ENCODE measurements at places on chromosomes 1 and 21.

DNA sequence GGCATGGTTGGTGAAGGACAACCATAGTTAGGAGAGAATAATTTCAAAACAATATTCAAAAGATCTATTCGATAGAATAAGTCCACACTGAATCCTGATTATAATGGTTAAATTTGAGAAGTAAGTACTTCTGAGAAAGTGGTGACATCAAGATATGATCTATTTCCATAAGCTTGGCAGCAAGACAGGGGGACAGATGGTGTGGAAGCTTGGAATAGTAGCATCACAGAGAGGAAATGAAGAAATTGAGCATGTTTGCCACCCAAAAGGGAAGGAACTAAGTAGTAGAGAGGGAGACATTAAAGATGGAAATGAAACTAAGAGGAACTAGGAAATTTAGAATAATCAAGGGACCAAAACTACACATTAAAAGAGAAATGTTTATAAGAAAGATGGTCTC, 94.5 kb downstream of the OLFM3 start:
- DNase-seq: no peak

DNA sequence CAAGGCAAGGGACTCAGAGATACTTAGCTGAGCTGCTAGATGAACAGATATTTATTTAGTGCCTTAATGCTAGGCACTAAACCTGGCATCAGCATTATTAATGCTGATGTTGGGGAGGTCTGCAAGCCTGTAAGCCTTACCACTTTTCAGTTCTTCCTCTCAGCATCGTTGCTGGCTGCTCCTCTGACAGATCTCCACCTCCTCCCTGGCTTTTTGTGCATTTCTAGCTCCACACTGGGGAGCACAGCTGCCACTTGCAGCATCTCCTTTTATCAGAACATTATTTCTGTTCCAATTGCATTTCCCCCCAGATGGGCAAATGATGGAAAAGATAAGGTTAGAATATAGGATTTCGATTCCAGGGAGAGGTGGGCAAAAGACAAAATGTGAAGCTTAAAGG, 34.8 kb downstream of the CACNA1E start:
- DNase-seq: no peak

DNA sequence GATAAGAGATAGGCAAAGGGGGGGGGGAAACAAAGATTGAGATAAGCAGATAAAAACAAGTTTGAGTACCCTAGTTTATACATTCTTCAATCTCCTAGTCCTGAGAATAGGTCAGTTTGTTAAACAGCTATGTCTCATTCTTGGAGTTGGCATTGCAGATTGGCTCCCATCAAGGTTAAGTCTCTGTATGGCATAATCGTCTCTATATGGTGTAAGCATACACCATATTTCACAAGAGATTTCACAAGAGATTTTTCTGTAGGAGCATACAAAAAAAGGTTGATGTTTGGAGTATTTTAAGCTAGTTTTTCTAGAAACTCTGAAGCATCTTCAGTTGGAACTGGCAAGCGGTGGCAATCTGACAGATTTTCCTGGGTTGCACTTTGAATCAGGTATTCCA, 35.8 kb downstream of the NCAM2 start:
- no peak for DNase-seq

- DNase-seq: no peak
These were observed 63.6 kb upstream of the TTLL7 start for GRCh38 chr1:84062496-84062895.

DNA sequence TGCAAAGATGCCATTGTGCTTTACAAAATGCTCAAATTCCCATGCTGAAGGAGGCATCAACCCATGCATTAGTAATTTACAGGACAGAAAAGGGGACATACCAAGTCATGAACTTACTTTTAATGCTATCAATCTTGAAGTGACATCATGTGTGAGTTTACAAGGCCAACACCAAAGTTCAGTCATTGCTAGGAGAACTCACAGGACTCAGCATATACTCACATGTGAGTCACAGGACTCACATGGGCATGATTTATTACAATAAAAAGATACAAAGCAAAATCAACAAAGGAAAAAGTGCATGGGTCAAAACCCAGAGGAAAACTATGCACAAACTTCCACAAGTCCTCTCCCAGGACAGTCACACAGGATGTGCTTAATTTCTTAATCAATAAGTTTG, 1656.0 kb downstream of the MRPL39 start:
- no peak for DNase-seq

GRCh38 chr1:38744452-38745350, 114.9 kb downstream of the RRAGC start:
- no peak for DNase-seq

- no peak for DNase-seq
These were observed 350.8 kb upstream of the PTBP2 start for GRCh38 chr1:96370757-96371156.

- peak; percentile 68 for DNase-seq
These were observed 6.1 kb downstream of the B3GALT6 start for GRCh38 chr1:1237874-1238701.

DNA sequence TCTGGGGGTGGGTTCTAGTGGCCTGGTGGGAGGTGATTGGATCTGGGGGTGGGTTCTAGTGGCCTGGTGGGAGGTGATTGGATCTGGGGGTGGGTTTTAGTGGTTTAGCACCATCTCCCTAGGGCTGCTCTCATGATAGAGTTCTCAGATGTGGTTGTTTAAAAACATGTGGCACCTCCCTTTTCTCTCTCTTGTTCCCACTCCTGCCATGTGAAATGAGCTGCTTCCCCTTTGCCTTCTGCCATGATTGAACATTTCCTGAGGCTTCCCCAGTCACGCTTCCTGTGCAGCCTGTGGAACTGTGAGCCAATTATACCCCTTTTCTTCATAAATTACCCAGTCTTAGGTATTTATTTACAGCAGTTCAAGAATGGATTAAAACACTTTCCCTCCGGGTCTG, 327.3 kb upstream of the AJAP1 start:
- no peak for DNase-seq

GRCh38 chr1:143718021-143718420, 253.8 kb downstream of the FAM72C start:
- DNase-seq: no peak

GRCh38 chr1:96581772-96582171, 139.8 kb upstream of the PTBP2 start:
- DNase-seq: no peak

- DNase-seq: no peak
These were observed 8.9 kb upstream of the FMO3 start for GRCh38 chr1:171081763-171082201.

DNA sequence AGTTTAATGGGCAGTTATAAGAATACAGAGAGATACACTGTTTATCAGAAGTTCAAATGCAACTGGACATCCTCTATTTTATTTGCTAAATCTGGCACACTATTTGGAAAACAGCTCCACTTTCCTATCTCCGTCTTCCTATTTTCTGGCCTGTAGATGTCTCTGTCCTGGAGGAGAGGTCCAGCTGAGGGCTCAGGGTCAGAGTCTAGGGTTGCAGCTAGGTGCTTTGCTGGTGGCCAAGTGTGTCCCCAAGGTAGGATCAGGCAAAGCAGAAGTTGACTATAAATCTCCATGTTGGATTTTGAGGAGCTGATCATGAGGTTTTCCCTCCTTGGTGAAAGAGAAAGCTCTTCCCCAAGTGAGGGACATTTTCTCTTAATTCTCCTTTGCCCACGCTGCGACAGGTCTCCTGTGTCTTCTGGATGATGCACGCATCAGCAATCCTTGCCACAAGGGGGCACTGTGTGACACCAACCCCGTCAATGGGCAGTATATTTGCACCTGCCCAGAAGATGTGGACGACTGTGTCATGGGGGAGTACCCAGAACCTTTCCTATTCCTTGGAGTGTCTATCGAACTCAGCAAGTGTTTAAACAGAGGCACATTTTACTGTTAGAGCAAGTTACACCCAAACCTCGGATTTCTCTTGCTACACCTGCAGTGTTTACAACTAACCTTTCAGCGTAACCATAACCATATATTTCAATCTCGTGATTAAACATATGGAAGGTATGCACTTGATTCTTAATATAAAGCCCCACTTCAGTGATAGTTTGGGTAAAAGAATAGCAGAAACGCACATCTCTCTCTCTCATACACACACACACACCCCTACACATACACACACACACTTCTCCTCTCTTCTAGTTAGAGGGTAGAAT, 10.2 kb downstream of the ADAM30 start:
- DNase-seq: no peak

DNA sequence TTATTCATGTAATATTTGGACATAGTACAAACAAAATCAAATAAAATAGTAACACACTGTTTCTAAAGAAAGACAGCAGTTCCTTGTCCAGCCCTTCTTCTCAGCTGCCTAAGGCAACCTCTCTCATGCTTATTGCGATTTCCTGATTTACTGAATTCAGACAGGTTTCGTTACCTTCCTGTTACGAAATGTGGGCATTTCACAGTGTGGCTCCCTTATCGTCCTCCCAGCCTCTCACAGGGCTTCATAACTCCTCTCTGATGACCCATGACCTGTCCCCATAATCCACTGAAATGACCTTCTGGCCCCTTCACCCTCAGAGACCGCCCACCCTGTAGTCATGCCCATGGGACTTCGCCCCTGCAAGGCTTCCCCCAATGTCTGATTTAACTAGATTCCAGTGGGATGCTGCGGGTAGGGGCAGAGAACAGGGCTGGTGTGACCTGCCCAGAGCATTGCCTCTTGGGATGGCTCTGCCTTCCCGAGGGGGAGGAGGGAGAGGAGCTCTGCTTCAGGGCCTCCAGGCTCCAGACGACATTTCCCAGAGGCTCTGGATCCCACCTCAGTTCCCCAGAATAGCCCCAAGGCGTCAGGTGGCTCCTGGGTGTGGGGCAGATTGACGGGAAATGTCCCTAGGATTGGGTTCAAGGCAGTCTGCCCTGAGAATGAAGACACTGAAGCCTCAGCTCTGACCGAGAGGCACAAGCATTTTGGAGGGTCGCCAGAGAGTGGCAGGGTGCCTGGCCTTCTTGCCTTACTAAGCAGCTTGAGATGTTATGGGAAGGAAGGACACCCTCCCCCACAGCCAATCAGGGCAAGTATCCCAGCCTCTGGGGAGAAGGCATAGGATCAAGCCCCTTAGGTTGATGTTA, 20.6 kb downstream of the PADI2 start:
- peak; percentile 46 for DNase-seq

GRCh38 chr1:183636783-183637182, 1.2 kb upstream of the ARPC5 start:
- no peak for DNase-seq

DNA sequence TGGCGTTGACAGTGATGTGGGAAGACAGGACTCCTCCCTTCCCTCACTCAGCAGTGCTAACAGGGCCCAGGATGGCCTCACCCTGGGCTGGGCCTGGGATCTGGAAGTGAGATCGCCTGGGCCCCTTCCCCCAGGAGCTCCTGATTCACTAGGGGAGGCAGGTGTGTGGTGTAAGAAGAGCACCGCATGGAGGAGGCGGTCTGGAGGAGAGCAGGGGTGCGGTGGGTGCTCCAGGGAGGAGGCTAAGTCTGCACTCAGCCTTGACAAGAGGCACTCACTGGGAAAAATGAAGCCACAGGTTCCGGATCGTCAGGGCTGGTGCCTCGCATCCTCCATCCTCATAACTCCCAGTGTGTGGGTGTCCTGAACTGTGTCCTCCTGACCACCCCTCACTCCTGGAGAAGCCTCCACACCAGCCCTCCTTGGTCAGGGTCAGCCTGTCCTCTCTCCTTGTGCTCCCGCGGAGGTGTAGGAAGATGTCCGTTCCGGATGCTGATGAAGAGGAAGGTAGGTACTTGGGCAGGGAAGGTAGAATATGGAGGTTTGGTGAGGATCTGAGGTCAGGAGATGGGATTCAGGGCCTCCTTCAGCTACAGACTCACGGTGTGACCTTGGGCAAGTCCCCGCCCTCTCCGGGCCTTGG, 142.1 kb upstream of the WNT4 start:
- DNase-seq: peak; percentile 31

- no peak for DNase-seq
These were observed 61.5 kb downstream of the HSPG2 start for GRCh38 chr1:21875621-21876063.

- DNase-seq: no peak
These were observed 1.1 kb upstream of the GADD45A start for GRCh38 chr1:67683766-67684525.

DNA sequence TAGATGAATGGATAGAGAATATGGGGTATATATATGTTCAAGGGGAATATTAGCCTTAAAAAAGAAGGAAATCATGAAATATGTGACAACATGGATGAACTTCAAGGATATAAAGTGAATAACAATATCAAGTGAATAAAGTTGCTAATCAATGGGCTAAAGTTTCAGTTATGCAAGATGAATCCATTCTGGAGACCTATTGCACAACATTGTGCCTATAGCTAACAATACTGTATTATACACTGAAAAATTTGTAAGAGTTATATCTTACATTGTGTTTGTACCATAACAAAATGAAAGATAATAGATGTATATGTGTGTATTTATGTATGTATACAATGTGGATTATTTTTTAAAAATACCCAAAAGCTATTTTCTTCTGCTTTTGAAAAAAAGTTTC, 96.3 kb upstream of the DPYD start:
- DNase-seq: no peak

GRCh38 chr1:221201773-221202172, 322.5 kb downstream of the HLX start:
- DNase-seq: no peak

GRCh38 chr21:38487901-38488639, 10.2 kb downstream of the ERG start:
- no peak for DNase-seq

- DNase-seq: no peak
These were observed 28.4 kb downstream of the WDR4 start for GRCh38 chr21:42850866-42851391.

GRCh38 chr21:16908077-16908476, 604.8 kb upstream of the CXADR start:
- DNase-seq: no peak

DNA sequence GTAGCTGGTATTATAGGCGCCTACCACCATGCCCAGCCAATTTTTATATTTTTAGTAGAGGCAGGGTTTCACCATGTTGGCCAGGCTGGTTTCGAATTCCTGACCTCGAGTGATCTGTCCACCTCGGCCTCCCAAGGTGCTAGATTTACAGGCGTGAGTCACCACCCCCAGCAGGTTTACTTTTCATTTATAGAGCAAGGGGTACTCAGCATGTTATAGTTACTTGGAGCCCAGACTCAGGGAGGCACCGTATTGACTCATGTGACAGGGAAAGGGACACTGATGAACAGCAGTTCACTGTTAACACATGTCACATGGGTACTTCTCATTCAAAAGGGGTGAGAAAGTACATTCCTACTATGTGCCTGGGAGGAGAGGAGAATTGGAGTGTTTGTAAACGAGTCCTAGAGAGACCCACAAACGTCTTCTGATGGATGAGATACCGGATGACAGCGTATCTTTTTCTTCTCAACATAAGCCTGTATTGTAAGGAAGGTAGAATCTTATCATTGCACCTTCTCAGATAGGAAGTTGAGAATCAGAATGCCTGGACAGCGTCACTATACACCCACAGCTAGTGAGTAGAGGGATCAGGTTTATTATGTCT, 510.0 kb downstream of the USP25 start:
- no peak for DNase-seq

GRCh38 chr1:118100686-118101514, 84.1 kb downstream of the SPAG17 start:
- DNase-seq: no peak

DNA sequence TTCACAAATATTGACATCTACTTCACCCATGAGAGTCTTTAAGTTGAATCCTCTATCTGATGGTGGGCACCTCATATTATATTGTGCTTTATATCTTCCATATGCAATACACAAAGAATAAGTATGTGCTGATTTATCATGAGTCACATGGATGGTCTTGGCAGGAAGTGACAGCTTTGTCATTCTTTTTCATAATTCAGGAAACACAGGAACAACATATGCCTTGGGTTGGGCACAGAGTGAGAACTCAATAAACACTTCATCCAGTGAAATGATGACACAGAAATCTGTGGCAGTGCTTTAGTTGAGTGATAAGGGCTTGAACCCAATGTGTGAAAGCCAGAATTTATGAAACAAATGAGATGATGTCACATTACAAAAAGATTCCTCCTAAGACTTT, 41.2 kb downstream of the GADD45A start:
- no peak for DNase-seq
